ENCODE measurements at places on chromosomes 1 and 21.

- no peak for DNase-seq
Measured at GRCh38 chr1:204258213-204259115, 44.7 kb upstream of the GOLT1A start.

DNA sequence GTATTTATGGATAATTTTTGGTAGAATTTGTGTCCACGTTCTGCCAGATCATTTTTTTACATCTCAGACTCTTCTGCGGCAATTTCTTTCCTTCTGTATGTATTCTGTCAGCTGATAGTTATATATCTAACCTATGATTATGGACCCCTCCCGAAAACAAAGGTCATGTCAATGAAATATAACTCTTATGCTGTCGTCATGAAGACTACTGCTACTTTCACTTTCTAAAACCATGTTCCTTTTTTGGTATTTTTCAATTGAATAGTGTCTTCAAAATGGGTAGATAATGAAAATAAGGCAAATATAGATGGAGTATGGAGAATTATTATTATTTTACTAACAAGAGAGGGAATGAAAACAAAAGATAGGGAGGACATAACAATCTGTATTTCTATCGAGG, 3.2 kb downstream of the ANGPTL1 start:
- DNase-seq, result no peak

DNA sequence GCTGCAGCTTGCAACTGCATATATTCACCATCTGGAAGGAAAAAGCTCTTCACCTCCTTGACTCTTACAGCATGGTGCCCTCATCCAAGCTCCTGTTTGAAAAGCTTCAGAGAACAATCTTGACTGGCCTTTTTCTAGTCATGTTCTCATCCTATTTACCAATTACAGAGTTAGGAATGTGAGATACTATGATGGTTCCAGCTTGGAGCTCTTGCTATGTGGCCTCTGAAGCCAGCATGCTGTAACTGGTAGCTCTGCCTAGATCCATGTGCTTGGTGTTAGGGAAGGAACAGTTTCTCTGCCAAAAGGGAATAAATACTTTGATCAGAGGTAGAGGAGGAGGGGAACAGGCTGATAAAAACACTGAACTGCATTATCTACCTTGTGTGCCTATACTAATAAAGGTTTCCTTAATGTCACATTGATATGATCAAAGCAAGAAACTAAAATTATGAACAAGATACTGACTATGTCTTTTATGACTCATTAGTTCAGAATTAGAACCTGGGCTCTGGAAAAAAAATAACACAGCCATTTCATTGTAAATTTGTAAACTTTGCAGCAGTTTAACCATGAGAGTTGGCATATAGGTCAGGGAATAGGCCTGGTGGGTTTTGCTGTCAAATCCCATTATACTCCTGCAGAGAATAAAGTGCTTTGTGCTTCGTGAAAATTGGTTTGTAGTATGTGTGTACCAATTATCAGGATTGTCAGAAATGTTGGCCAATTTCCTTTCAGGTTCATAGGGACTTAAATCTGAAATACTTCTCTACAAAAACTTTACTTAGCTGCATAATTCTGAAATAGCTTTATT, 92.7 kb downstream of the LEPR start:
- no peak for DNase-seq

DNA sequence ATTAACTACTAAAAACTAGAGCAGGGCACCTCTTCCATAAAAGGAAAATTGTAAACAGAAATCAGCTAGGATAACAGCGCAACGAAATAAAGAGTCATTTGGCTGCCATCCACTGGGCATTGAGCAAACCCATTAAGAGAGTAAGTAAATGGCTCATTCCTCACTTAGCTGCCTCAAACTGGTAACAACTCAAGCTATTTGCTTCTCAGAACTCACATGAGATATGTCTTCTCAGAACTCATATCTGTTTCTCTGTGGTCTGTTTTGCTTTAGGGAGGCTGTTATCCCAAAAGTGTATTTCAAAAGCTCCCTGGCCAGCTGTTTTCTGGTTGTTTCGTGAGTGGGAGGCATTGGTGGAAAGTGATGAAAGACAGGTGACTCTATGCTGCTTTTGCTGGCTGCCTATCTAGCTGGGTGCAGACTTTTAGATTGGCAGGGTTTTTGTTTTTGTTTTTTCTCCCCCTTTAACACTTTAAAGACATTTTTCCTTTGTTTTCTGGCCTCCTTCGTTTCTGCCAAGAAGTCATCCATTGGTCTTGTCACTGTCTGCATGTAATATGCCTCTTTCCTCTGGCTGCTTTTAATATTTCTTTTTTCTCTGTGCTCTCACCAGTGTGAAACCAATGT, 269.2 kb upstream of the RGS18 start:
- DNase-seq, result no peak

DNA sequence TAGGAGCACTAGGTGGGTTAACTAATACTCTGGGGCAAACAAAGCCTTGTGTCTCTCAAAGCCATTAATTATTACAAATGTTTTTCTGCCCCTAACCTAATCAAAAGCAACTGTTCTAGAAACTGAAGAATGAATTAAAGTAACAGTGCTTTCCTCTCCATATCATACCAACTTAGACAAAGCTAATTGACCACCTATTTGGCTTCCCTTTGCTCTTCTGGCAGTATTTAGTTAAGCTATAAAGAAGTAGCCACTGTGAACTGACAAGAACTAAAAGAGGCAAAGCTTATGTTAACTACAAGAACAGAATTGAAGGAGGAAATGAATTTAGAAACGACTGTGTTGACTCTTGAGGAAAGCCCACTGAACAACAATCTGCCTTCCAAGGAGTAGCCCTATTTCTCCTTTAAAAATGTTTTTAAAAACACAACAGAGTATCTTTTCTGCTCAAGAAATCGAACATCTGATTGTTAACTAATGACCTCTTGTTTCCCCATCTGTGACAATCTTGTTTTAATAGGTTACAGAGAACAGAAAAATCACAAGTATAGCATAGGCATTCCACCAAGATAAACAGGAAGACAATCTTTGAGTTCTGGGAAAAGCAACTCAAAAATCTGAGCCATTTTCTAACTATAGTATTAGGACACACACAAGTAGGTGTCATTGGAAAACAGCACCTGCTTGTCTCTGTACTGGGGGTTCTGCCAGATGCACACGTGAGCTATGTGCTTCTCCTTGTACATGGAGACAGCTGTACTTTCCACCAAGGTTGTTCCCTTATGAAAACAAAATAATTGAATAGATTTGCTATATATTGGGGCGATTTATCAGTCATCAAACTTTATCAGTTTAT, 3.1 kb upstream of the EGLN1 start:
- DNase-seq, result no peak

- DNase-seq, result no peak
Measured at GRCh38 chr1:182652933-182653332, 31.5 kb downstream of the RGS8 start.

- DNase-seq, result no peak
Measured at GRCh38 chr21:29296446-29296845, 2.3 kb upstream of the BACH1 start.

GRCh38 chr1:175497501-175497900, 245.9 kb downstream of the TNR start:
- DNase-seq, result no peak

DNA sequence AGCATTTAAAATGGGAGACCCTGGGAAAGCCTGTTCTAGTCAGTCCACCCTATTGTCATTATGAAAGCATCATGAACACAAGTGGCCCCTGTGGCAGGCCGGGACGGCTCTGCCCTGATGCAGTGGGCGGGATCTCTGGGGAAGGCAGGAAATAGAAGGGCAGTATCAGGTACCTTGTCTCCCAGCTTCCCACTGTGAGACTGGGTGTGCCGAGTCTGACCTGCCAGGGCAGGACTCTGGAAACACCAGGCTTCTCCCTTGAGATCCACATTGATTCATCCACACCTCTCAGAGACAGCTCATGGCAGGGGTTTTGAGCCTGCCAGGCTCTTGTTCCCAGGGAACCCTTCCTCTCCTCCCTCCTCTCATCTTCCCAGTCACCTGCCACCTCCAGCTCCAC, 24.5 kb upstream of the GNPAT start:
- no peak for DNase-seq

- DNase-seq, result no peak
Measured at GRCh38 chr1:213366141-213366831, 315.2 kb downstream of the RPS6KC1 start.

DNA sequence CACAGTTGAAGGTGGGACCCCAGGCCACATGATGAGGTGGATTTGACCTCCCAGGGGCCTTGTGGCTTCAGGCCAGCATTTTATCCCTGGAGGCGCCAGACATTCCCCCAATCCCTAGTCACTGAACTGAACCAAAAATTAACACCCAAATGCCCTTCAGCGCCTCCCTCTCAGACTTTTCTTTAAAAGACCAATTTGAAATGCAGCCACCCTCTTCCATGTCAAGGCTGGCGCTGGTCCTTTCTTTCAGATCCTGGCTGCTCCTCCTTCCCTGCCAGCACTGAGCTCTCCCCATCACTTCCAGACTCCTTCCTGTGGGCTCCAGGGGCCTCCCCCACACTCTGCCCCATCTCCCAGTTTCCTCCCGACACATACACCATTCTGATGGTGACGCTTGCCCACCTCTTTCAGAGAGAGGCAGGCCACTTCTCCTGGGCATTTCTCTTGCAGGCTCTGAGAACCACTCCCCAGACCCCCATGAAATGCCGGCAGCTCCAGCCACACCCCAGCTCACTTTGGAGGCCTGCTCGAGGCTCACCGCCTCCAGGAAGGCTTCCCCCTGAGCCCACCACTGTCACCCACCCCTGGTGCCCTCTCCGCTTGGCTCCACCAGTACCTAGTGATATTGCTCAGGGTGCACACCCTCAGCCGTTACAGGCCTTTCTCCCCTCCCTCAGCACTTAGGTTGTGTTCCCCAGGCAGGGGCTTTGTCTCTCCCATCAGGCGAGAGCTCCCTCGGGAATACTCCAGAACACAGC, 27.0 kb downstream of the NAV1 start:
- no peak for DNase-seq

DNA sequence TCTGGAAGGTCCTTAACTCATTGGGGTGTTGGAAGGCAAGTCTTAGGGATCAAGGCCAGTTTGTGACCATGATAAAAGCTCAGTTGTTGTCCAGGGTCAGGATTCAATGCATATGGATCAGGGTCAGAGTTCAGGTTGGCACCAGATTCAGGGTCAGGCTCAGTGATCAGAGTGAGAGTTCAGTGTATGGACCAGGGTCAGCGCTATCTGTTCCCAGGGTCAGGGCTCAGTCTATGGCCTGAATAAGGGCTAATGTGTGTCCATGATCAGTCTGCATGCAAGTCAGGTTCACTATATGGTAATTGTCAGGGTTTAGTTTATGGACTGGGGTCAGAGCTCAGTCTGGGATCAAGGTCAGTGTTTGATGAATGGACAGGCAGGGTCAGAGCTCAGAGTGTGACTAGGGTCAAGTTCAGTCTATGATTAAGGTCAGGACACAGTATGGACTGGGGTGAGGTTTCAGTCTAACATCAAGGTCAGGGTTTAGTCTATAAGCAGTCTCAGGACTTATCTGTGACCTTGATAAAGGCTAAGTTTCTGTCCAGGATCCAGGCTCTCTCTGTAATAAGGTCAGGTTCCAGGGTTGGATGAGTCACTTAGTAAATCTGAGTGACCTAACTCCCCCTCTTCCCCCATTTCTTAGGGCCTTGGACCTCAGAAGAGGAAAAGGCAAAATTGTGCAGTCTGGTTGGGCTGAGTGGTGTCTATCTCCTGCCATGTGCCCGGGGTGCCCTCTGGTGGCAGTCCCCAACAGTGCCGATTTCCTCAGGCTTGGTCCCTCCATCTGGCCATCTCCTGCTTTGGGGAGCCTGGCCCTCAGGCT, 23.8 kb downstream of the KNCN start:
- peak; percentile 60 for DNase-seq

DNA sequence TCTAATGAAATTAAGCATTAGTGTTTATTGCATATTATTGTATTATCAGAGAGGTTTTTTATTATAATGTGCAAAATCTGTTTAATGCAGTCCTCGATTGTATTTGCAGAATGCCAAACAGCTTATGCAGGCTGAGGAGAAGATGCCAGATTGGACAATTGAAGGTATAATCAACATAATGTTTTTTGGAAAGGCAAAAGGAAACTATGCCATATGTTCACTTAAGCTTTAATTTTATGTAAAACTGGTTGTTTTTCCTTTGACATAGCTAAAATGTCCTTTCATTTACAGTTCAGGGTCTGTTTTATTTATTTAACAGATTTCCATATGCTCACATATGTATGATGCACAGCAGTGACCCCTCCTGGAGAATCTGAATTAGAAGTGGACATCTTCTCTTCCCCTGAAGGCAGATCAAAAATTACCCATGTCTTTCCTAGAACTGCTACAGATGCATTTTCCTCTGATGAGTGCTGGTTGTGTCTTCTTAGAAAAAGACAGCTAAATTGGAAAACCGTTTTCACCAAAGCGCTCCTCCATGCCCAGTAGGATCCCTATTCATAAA, 143.5 kb upstream of the USH2A start:
- DNase-seq, result no peak

DNA sequence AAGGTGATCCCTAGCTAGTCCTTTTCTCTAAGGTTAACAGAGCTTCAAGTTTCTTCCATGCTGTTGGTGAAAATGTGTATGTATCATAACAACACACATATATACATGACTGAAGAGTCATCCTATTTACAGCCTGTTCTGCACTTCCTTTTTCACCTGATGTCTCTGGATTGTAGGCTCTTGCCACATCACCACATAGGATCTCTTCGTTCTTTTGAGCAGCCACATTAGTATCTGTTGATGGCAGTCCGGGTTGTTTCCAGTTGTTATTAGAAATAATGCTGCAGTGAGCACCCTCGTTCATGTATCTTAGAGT, 19.7 kb downstream of the MRPL37 start:
- DNase-seq, result no peak

DNA sequence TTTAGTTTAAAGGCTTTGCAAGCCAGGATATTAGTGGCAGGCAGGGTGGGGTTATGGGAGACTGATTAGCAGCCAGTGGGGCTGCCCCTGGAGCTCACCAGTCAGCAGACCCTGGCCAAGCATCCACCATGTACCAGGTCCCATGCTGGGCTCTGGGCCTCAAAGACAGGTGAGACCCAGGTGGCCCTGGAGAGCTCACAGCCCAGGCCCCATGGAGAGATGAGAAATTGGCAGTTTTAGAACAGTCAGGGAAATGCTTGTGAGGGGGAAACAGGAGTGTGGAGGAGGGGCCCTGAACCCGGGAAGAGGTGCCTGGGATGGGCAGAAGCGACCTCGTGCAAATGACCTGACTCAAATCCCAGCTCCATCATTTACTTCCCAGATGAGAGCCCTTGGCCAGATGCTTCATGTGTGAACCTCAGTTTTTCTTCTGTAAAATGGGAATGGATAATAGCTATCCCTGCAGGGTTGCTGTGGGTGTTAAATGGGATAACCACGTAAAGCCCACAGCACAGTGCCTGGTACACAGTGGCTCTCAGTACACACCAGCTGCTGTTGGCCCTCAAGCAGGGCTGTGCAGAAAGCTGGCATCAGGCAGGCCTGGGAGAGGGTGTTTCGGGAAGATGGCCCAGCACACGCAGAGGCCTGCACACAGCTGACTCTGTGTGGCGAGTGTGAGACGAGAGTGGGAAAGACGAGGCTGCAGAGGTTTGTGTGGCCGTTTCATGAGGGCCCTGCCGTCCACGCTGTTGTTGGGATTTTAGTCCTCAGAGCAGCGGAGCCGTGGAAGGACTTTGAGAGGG, 518.5 kb downstream of the PTPRU start:
- no peak for DNase-seq

GRCh38 chr1:22712502-22713271, 2.0 kb downstream of the EPHB2 start:
- no peak for DNase-seq

GRCh38 chr1:167631936-167632614, 2.0 kb downstream of the RCSD1 start:
- DNase-seq, result no peak
